H1 (cell line): ENCODE measurements at places on chromosomes 1 and 21.

DNA sequence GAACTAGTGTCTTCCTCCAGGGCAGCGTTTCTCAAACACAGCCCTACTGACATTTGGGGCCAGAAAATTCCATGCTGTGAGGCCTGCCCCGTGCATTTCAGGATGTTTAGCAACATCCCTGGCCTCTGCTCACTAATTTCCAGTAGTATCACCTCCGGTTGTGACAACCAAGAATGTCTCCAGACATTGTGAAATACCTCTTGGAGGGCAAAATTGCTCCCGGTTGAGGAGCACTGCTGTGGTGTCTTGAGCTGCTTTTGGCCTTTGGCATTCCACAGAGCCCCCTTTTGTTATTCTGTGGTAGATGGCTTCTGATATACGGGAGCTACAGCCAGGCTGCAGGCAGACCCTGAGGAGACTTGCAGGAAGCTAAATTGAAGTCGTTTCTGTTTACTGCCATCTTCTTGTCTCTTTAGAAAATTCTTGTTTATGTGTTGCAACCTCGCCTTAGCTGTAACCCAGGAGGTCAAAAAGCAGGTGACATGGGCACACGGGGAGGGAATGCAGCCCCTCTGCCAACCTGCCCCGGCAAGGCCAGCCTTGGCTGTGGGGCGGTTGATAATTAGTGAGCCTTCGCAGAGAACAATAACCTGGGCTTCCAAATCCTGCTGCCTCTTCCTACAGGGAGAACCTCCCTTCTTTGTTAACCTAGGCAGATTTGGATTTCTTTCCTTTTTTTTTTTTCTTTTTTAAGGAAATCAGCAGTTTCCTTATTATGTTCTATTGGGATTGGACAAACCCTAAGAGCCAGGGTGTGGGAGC, 74.7 kb upstream of the AKT3 start:
- no peak for DNase-seq

DNA sequence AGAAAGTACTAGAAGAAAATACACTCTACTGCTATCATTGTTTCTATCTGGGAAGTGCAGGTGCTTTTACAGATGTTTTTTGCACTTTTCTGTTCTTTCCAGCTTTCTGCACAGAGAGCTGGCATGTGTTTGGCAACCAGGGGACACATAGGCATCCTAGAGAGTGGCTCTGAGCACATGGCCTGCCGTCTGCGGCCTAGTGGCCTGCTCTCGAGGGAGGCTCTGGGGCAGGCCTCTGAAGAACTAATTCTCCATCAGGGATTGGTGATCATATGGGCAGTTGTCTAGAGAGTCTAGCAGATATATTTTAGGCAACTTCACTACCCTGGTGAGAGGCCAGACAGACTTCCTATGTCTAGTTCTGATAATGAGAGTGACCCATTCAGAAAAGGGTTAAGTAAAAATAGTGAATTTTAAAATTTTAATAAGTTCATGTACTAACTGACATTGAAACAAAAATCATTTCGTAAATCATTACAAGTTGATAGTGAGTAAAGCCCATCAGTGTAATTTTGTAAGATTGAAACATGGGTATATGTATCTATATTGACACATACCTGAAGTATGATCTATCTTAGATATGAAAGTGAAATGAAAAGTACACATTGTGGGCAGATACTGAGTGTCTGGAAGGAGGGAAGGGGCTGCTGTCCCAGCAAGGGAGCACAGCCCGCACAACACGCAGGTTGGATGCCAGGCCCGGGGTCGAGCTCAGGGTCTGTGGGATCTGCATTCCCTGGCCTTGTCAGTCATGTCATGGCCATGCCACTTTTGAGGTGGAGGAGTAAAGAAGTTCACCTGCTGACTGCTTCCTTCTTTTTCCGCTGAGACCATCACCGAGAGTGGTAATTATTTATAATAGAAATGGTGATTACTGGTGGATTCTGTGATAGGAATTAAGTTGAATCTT, 79.8 kb downstream of the PCBP3 start:
- DNase-seq = no peak

DNA sequence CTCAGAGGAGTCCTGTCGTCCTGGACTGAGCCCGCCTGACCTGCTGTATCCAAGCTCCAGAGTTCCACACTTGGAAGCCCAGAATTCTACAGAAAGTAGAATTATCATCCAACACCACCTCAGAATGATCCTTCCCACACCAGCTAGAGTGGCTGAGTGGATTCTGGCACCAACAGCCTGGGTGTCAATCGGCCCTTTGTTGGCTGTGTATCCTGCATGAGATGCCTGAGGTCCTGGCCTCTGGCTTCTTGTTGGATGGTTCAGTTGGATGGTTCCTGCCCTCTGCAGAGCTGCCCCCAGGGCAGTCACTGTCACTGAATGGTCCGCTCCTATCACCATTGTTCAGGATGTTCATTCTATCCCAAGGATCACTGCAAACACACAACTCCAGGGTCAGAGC, 49.8 kb downstream of the PGBD5 start:
- DNase-seq = no peak

- DNase-seq = no peak
Measured at GRCh38 chr1:77100875-77101274, 118.4 kb downstream of the PIGK start.

DNA sequence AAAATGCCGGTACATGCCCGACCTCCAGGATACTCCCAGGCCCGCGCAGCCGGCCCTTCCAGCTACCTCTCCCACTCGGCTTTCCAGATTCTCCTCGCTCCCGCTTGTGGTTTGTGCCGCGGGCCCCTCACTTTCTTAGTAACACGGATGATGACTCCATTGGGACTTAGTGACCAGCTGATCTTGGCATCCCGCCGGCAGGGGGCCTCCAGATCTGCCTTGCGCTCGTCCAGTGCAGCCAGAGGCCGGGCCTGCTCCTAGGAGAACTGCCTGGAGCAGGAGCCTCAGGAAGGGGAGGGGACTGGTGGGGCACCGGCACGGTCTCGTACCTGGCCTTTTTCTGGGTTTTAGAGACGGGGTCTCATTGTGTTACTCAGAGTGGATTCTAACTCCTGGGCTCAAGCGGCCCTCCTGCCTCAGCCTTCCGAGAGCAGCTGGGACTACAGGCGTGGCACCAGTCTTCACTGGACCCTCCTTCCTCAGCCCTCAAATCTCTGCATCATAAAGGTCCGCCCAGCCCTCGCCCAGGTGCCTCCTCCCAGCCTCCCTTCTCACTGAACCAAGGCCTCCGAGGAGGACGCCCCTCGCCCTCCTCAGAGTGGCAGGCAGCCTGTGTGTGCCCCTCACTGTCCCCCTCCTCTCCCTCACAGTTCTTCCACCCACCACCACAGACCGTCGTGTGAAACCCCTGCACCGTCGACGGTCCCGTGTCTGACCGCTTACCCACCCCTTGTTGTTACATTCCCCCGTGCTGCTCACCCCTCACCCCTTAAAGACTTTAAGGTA, 78.6 kb downstream of the SLC25A24 start:
- no peak for DNase-seq

DNA sequence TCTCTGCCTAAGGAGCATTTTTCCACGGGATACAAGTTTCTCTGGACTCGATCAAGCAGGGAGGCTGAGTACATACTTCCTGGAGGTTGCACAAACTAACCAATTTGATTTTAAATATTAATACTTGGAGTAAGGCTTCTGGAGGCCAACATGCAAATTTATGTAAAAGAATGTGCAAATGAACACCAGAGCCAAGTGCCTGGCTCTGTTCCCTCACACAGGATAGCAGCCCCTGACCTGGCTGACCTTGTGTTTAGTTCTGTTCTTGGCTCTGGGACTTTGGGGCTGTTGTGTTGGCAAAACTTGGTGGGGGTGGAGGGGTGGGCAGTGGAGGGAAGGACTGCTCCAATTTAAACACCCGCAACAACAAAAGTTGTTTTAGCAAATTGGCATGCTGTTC, 34.2 kb downstream of the CNIH3 start:
- no peak for DNase-seq

DNA sequence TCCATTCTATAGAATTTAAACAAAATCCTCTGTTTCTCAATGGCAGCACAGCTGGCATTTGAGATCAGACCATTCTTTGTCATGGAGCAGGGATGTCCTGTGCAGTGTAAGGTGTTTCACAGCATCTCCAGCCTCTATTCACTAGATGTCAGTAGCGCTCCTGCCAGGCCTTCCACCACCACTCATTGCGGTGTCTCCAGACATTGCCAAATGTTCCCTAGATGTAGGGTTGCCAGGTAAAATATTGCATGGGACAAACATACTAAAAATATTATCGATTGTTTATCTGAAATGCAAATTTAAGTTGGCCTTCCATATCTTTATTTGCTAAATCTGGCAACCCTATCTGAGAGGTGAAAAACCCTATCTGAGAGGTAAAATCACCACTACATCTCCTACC, 11.7 kb downstream of the ITLN2 start:
- no peak for DNase-seq

DNA sequence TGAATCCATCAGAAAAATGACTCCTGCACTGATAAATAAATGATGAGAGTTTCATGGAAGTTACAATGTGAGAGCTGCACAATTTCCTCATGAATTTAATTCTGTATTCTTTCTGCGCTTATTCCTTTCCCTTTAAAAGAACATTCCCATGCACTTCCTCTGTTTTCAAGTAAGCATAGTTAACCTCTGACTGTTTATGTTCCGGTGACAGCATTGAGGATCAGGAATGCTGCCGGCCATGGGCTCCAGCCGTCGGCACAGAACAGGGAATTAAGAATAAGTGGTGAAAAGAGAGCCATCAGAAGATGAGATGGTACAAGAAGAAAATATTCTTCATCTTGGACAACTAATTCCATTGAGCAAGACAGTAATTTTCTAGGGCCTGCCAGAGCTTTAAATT, 65.3 kb downstream of the SUSD4 start:
- DNase-seq = no peak

GRCh38 chr1:55981010-55981650, 598.2 kb downstream of the PLPP3 start:
- no peak for DNase-seq

DNA sequence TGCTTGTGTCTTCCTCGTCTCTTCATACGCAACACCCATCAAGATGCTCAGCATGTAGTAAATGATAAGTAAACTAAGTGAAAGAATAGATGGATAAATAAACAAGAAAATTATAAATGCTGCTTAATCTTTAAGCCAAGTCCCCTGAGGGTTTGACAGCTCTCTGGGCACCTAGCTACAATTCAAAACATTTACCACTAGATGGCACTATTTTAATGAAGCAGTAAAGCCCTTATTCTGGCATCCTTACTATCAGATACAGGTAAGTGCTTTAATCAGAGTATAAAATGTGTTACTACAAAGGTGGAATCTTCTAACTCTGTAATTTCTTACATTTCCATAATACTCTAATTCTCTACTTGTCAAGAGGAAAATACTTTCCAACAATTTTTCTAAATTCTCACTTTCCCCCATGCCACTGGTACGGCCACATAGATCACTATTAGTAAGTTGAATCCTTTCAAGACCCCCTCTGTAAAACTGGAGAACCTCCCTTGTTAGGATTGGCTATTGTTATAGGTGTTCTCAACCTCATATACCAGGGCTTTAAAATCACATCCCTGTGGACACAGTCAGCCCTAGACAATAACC, 137.8 kb downstream of the BARHL2 start:
- no peak for DNase-seq

- no peak for DNase-seq
Measured at GRCh38 chr1:187985897-187986654, 1157.3 kb downstream of the PLA2G4A start.

GRCh38 chr1:156895927-156896326, 2.4 kb downstream of the PEAR1 start:
- no peak for DNase-seq

GRCh38 chr1:162383516-162383915, 2.0 kb downstream of the C1orf226 start:
- no peak for DNase-seq

GRCh38 chr1:118275472-118276115, 90.6 kb upstream of the SPAG17 start:
- no peak for DNase-seq

GRCh38 chr1:161073474-161074121, 3.9 kb upstream of the ARHGAP30 start:
- no peak for DNase-seq

GRCh38 chr21:25359724-25360123, 247.6 kb downstream of the MRPL39 start:
- no peak for DNase-seq

- no peak for DNase-seq
Measured at GRCh38 chr1:47911424-47911823, 85.8 kb downstream of the TRABD2B start.

DNA sequence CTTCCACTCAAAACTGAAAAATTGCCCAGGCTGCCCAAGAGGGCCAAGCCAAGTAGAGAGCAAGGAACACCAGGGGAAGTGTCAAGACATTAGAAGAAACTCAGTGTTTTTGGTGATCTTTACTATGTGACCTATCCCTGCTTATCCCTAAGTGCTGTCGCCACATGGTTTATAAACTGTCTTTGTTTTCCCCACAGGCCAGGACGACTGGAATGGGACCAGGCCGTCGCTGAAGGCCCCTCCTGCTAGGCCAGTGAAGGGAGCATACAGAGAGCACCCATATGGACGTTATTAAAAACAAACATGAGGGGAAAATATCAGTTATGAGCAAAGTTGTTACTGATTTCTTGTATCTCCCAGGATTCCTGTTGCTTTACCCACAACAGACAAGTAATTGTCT, 28.7 kb downstream of the KHDRBS1 start:
- no peak for DNase-seq

DNA sequence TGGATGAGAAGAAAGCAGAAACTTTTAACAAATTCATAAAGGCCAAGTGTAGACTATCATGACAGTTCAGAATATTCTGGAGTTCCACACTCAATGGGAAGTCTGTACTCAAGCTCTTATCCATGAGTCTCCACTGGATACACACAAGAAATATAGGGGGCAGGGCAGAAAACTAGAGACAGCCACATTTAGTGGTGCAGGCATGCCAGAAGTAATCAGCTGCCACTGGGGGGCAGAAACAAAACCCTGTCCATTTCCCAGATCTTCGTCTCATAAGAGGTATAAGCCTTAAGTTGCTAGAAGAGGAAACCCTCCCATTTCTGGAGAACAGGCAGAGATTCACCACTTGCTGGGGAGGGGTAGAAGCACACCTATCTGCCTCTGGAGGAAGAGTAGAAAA, 166.8 kb upstream of the GALNT2 start:
- DNase-seq = no peak

- peak; percentile 51 for DNase-seq
Measured at GRCh38 chr1:206498685-206499084, 8.6 kb upstream of the RASSF5 start.

- no peak for DNase-seq
Measured at GRCh38 chr1:1419363-1419812, 1.7 kb downstream of the ANKRD65 start.
